ENCODE measurements at places on chromosomes 11 and 22.

- no peak for DNase-seq
Measured at GRCh38 chr11:70501051-70501901, 102.9 kb downstream of the CTTN start.

GRCh38 chr11:73240190-73240781 lies 22.2 kb downstream of the P2RY2 start:
- DNase-seq, result no peak

GRCh38 chr11:125649465-125650166 lies 24.7 kb downstream of the CHEK1 start:
- peak; percentile 13 for DNase-seq

DNA sequence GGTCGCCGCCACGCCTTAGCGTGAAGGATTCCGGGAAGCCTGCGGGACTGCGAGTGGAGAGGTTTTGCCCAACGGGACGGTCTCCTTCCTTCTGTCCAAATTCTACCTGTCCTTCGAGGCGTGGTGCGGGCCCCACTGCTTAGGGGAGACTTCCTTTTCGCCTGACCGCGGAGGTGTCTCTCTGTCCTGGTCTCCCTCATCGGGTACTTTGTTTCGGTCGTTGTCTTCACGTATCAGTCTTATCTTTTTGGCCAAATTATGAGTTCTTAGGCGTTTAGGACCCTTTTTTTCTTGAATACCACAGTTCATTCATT lies 388 bp downstream of the HINFP start:
- DNase-seq, result no peak
